ENCODE measurements at places on chromosomes 11 and 22.

- DNase-seq: no peak
Observed at GRCh38 chr22:50114221-50115021, 24.6 kb downstream of the MOV10L1 start.

DNA sequence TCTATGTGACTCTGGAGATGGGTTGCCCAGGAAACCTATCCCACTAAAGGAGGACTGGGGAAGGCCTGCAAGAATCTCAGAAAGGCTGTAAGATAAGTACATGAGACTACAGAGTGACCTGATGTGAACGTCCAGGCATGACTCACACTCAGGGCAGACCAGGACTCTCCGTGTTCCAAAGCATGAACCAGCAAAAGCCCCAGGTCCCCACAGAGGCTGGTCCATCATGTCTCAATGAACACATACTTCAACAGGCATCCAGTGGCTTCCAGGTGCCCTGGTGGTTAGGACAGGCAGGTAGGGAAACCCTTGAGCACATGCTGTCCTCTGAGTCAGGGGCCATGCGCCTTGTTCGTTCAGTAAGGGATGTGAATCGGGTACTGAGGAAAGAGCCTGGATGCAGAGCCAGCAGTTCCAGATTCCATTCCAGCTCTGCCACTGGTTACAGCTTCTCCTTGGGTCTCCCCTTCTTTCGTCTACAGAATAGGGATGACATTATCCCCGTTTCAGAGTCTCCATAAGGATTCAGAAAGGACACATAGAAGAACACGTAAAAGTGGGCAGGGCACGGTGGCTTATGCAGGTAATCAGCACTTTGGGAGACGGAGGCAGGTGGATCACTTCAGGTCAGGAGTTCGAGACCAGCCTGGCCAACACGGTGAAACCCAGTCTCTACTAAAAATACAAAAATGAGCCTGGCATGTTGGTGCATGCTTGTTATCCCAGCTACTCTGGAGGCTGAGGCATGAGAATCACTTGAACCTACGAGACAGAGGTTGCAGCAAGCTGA is 129.0 kb upstream of the TEAD1 start:
- DNase-seq: no peak

- DNase-seq: peak; percentile 86
Observed at GRCh38 chr22:37079668-37080171, 28.2 kb downstream of the KCTD17 start.

- DNase-seq: no peak
Observed at GRCh38 chr11:1522081-1522424, 35.5 kb upstream of the MOB2 start.

DNA sequence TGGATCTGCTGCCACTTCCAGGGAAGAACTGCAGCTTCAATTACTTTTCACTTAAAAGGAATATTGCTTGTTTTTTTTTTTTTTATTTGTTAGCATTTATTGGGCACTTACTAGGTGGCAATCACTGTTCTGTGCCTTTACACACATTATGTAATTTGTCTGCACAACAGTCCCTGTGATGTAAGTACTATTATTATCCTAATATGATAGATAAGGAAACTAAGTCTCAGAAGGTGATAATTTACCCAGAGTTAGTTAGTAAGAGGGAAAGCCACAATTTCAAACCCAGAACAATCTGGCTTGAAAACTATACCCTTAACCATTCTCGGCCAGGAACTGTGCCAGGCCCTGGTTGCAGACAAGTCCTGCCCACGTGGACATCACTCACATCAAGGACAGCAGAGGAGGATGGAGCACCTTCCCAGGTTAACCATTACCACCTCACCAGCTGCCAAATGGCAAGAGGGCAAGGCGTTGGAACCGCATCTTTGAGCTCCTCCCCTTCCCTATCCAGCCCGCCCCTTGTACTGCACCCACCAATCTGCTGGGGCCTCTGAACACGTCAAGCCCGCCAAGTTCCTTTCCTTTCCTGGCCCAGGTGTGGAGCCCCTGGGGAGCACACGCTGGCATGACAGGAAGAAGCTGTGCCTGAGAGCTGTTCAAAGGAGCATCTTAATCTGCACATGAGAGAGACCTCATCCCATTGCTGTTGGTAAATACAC is 78.4 kb downstream of the NAV2 start:
- DNase-seq: no peak

GRCh38 chr11:47606731-47607130 is 12.5 kb upstream of the C1QTNF4 start:
- no peak for DNase-seq

DNA sequence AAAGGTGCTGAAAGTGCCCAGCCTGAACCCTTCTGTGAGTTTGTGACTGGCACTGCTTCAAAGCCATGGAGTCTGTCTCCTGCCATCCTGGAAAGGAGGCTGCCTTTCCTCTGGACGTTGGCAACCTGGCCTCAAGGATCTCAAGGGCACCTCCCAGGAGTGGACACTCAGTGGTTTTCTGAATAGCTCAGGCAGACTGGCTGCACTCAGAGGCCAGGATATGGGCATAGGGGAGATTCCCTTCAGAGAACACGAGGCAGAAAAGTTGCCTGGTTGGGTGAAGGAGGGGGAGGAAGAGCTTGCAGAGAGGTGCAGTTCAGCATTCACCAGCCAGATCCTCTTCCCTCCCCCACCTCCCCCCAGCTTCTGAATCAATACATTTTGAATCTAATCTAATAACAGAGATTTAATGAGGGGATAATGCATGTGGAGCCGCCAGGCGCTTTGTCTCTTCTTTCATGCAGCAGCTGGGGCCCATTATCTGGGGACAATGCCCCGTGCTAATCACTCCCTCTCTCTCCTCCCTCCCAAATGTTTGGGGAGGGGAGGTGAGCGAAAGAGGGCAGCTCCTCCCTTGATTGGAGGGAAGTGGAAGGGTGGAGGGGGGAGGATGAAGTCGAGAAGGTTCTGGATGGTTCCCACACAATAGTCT is 17.7 kb downstream of the HTR3A start:
- no peak for DNase-seq

All from activated T-cell treated with anti-CD3 and anti-CD28 coated beads, Interleukin-2, amount 50 U/mL, for 72 hours (primary cell).